ENCODE measurements at places on chromosomes 4 and X.

DNA sequence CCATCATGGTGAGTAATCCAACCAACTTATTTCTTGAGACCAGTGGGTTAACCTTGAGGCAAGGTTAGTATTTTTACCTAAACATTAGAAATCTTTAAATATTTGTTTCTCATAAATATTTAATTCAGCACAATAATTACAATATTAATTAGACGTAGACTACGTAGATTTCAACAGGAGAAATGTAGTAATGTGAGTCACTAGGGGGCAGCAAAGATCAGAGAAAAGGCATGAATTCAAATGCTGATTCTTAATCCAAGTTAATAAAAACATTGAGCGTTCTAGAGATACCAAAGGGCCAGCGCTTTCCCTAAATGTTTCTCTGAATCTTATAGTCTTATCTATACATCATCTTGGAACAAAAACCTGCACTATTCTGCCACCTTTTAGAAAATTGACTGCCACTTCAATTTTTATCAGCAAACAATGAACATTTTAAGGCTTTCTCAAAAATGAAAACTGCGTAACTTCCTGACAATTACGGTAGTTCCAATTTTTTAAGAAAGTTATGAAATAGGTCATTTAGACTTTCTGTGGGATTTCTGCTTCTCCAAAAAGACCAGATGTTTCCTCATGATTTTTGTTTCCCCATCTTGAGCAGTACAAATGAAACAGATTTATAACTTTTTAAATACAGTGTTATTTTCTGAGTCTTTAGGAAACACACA lies 180.7 kb downstream of the GASK1B start:
- DNase-seq, result peak; percentile 38

DNA sequence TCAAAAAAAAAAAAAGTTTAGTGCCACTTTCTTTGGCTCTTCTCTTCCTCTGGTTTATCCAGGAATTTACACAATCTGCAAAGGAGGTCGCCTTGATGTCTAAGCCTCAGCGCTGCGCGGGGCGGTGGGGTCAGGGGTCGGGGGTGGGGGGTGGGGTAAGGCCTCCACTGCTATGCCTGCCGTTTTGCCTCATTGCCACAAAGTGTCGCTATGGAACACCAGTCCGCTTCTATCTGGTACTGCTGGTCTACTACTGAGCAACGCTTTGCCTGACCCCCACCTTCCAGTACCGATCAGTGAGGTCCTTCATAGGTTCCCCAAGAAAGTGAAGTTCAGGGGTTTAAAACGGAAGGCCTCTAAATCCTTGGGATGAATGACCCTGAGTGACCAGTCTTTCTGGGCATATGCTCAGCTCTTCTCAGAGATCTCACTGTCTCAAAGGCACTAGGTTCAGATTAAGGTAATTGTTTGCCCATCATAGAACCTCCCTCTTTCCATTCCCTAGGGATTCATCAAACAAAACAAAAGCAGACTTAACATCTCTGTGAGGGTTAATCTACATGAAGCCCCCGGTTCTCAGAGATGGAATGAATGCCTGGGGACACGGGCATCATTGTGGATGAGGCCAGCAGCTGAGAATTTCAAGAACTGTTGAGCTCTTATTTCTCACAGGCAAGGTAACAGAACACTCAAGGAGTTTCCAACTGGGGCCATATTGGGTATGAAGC lies 16.9 kb upstream of the TSR2 start:
- no peak for DNase-seq

DNA sequence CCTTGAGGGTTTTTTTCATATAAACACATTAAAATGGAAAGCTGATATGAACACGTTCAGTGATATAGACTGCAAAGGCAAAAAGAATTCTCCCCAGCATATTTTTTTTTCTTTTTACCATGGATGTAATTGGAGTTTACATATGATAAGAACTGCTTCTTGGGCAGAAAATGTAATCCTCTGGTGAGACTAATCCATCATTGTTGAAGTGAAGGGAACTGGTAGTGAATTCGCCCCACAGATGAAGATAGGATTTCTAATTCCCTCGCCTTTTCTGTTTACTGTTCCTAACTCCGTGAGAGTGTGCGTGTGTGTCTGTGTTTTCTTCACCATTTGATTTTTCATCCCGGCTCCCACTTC lies 88.9 kb downstream of the GPR143 start:
- DNase-seq, result no peak

GRCh38 chrX:46236411-46236810 lies 308.8 kb downstream of the ZNF674 start:
- no peak for DNase-seq

DNA sequence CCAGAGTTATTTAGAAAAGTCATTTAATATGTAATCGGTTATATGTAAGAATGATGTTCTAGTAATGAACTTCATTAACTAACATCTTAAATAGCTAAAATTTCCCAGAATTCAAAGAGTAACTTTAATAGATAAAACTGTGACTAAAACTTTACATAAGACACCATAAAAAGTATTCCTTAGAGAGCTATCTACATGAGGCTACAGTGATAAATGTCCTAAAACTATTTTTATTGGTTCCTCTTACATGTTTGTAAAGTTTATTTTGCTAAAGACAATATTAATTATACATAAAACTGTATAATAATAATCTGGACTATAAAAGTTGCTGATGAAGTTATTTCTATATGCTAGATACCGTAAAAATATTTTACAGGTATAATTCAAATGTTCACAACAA lies 897.7 kb upstream of the EPHA5 start:
- no peak for DNase-seq

DNA sequence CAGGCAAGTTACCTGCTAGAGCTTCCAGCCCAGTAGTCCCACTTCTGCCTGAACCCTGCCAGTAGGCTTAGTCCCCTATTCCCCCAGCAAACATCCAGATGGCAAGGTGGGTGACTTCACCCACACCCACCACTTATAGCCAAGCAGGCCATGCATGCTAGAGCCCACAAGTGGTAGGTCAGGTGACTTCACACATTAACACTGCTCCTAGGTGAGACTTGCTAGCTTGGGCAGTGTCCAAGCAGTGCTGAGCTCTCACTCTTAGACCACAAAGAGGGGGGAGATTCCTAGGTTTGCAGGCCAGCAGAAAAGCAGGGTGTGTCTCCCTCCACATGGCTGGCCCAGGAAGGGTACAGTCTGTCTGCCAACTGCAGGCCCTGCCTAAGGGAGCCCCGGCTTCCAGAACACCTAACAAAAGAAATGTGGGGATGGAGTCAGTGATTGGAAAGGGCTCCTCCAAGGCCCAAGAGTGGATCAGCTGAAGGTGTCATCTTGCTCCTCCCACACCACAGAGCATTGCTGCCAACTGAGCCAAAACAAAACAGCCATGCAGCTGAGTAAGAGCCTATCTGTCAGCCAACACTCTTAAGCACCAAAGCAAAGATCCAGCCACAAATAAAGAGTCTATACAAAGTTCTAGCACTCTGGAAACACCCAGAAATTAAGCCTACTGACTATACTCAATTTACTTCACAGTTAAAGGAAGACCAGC lies 158.1 kb upstream of the USP38 start:
- no peak for DNase-seq

GRCh38 chr4:31104043-31104442 lies 383.9 kb downstream of the PCDH7 start:
- no peak for DNase-seq

GRCh38 chrX:54248309-54248708 lies 65.3 kb upstream of the FAM120C start:
- no peak for DNase-seq

- DNase-seq, result peak; percentile 9
These were observed 58.0 kb downstream of the TAB3 start for GRCh38 chrX:30831082-30831481.

DNA sequence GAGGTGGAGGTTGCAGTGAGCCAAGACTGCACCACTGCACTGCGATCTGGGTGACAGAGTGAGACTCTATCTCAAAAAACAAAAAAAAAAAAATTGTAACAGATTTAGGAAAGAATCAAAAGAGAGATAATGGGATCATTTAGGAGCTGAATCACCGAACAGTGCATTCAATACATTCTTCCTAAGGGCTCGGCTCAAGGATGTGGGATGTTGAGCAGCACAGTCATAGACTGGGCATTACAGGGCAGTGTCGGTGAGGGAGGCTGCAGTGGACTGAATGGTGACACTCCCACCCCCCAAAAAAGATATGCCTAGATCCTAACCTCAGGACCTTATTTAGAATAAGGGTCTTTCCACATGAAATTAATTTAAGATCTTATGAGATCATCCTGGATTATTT lies 70.0 kb downstream of the EVC2 start:
- DNase-seq, result no peak

GRCh38 chrX:134171661-134172587 lies 65.1 kb upstream of the CCDC160 start:
- DNase-seq, result no peak

DNA sequence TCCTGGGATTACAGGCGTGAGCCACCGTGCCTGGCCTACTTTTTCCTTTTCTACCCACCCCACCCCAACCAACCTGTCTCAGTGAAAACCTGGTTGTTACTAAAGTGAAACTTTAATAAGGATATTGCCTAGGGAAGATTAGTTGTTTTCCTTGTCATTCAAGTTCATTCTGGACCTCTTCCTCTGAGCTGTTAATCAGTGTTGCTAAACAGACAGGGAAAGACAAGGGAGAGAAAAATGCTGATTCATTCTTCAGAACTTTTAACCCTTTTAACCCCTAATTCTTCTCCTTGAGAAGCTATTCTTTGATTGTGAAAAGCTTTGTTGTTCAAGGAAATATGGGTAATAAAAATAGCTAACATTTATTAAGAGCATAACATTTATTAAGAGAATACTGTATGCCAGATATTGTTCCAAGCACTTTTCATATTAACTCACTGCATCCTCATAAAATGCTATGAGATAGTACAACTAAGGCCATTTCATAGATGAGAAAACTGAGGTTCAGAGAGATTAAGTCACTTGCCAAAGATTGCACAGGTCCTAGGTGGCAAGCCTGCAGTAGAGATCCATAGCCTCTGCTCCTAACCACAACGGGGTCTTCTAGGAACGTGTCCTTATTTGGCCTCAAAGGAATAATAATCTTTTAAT lies 34.8 kb downstream of the OSTC start:
- no peak for DNase-seq

DNA sequence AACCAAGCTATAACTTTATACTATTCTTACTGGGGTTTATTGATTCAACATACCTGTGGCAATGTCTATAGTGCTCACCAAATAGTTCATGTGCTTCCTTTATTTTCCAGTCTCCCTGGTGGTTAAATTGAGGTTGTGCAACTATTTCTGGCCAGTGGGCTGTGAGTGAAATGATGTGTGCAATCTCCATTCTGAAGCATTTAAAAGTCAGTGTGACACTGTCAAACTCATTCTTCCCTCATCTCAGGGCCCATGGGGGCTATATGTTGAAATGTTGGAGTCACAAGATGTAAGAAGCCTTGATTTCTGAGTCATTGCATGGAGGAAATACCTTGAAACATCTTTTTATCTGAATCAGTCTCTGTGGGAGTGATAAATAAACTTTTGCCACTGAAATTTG lies 414.3 kb upstream of the RPS6KA3 start:
- DNase-seq, result no peak

DNA sequence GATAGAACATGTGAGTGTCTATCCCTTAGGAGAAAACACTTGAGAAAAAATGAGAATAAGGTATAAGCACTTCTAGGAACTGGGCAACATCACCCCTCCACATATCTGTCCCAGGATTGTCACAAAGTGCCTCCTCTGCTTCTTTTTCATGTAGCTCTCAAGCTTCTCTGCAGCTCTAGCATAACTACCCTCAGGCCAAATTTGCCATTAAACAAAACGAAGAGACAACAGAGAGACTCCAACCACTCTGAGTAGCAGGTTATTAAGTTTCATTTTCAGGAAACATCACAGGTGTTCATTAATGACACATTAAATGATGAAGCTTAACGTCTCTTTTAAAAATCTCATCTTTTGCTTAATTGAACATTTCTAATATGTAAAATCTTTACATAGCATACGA lies 580.0 kb downstream of the GALNTL6 start:
- DNase-seq, result no peak

GRCh38 chr4:21490682-21491081 lies 457.9 kb downstream of the KCNIP4 start:
- no peak for DNase-seq

DNA sequence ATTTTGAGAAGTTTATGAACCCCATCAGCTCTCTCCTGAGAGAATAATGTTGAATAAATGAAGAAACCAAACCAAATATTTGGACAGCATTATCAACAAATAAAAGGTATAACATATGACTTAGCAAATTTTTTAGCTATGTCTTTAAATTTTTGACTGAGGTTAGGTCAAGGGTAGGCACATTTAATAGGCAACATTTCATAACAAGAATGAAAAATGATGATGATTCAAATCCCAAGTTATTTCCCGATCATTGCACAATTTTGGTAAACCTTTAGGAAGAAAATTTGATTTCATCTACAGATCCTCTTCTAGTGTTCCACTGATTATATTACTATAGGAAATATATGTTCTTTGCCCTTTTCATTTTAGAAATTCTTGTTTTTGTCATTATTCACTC lies 123.7 kb upstream of the TLR3 start:
- DNase-seq, result no peak

DNA sequence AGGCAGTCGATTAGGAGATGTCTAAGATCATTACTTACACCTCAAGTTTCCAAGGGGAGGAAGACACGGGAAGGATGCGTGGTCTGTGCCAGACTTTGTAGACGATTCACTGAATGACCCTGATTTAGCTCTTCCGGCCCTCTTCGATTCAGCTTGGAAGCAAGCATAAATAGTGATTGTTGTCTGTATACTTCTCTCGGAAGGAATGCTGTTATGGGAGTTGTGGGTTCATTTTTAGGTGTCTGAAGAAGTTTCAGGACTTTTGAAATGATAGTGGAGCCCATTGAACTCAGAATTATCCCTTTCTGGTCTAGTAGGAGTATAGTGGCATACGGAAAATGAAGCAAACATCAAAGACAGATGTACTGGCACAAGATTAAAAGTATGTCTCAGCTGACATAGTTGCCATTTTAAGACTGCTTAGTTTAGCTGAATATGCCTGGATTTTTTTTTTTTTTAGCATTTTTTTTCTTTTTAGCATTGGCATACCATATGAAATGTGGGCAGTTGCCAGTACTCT lies 1.0 kb upstream of the ANKRD17 start:
- DNase-seq, result no peak

GRCh38 chr4:113880240-113881028 lies 99.0 kb downstream of the ARSJ start:
- no peak for DNase-seq

- no peak for DNase-seq
These were observed 45.2 kb downstream of the RBMX2 start for GRCh38 chrX:130446974-130447373.

DNA sequence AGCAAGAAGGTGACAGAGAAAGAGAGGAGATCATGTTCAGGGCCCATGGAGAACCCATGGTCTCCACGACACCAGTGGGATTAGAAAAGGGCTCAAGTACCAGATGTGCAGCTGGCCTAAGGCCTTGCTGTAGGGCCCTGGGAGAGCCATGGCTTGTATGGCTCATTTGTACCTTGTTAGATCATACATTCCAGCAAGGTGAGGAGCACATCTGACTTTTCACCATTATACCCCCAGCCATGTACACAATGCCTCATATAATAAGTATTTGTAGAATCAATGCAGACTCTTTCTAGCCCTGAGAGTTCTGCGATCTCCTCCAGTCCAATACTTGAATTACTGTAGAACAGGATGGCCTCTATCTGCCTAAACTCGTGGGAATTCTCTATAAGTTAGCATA lies 94.2 kb upstream of the MAP3K15 start:
- no peak for DNase-seq

All from NT2/D1 (cell line).